ENCODE measurements at places on chromosomes 2 and 18. TPM values are rescaled to one million over a fixed set of nuclear protein-coding genes. Genes with fewer than 3 reads are reported as not detected.

The TACR1 gene
- 2.0 TPM for total RNA-seq

The RAB6C gene
- total RNA-seq = 0.46 TPM

The GPR55 gene
- not detected for total RNA-seq

The IER3IP1 gene
- total RNA-seq = 7.1 TPM

The TIGD1 gene
- total RNA-seq = 3.5 TPM

The TMEM200C gene
- total RNA-seq = under 0.01 TPM

- no peak overlapping the region for H3K27ac ChIP-seq
- no peak for ATAC-seq
- no peaks in the 10 kb centered on the region for H3K27me3 ChIP-seq
These were observed 11.6 kb upstream of the TAF1B start for GRCh38 chr2:9831670-9832069.

DNA sequence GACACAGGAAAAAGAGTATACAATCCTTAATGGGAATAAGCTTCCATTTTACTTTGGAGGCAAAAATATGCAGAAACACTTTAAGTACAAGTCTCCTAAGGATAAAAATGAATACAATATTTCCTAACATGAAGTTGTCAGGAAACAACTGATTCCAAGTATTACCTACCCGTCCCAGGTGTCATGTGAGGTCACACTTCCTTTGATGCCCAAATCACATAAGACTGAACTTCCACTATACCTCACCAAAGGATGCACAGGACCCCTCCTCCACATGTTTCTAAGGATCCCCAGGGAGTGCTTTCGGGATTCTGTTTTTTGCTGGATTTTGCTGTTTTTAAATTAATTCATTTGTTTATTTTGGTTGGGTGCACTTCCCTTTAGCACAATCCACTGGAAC is 438.5 kb upstream of the TCF4 start:
- H3K36me3 ChIP-seq = no peaks in the 10 kb centered on the region
- H3K4me3 ChIP-seq = no peak overlapping the region
- no peaks in the 10 kb centered on the region for H3K4me1 ChIP-seq
- H3K27me3 ChIP-seq = no peaks in the 10 kb centered on the region

GRCh38 chr18:35267161-35267651 is 22.8 kb downstream of the ZSCAN30 start:
- H3K36me3 ChIP-seq = no peaks in the 10 kb centered on the region
- H3K27ac ChIP-seq = peak overlapping the region; percentile 85
- H3K27me3 ChIP-seq = no peaks in the 10 kb centered on the region
- peak overlapping the region; percentile 58 for H3K4me3 ChIP-seq
- H3K4me1 ChIP-seq = no peaks in the 10 kb centered on the region
- peak; percentile 96 for ATAC-seq

- no peak overlapping the region for H3K27ac ChIP-seq
- H3K27me3 ChIP-seq = peaks cover 12% of the 10 kb centered on the region
- peaks cover 20% of the 10 kb centered on the region for H3K4me1 ChIP-seq
- H3K36me3 ChIP-seq = no peaks in the 10 kb centered on the region
These were observed 17.7 kb upstream of the ACOXL start for GRCh38 chr2:110714452-110715224.

DNA sequence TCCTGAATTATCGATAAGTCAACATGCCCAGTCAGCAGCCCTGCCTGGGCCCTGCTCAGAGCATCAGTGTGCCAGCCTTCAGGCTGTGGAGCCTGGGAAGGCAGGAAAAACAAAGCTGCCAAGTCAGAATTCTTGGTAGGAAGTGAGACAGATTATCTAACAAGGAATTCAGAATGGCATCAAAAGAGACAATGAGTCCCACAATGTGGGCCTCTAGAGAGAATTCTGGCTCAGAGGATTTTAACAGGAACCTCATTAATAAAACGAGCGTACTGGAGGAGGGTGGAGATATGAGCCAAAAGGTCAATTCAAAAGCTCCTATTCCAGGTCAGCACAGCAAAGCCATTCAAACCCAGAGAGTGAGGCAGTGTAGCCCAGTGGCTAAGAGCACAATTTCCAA is 327.6 kb upstream of the MMADHC start:
- H3K4me3 ChIP-seq = no peak overlapping the region
- no peak overlapping the region for H3K27ac ChIP-seq
- no peaks in the 10 kb centered on the region for H3K4me1 ChIP-seq
- no peak for ATAC-seq
- no peaks in the 10 kb centered on the region for H3K27me3 ChIP-seq

- no peak for ATAC-seq
- H3K27me3 ChIP-seq = no peaks in the 10 kb centered on the region
- H3K4me3 ChIP-seq = peak overlapping the region; percentile 92
- peaks cover 61% of the 10 kb centered on the region for H3K4me1 ChIP-seq
- H3K36me3 ChIP-seq = no peaks in the 10 kb centered on the region
- peak overlapping the region; percentile 98 for H3K27ac ChIP-seq
These were observed 1.5 kb downstream of the SOWAHC start for GRCh38 chr2:109615637-109616144.

DNA sequence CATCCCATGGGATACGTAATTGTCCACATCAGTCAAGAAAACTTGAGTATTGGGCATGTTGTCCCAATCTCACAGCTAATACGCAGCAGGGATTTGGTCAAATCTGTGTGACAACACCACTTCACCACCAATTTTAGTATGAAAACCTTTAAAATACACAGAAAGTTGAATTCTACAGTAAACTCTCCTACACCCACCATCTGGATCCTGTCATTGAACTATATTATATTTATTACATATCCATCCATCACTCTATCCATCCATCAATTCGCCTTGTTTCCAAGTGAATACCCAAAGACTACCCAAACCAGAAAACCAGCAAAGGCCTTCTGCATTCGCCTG is 846 bp upstream of the FKBP7 start:
- peak overlapping the region; percentile 88 for H3K4me3 ChIP-seq
- peaks cover 12% of the 10 kb centered on the region for H3K4me1 ChIP-seq
- peak overlapping the region; percentile 98 for H3K27ac ChIP-seq
- no peaks in the 10 kb centered on the region for H3K27me3 ChIP-seq

DNA sequence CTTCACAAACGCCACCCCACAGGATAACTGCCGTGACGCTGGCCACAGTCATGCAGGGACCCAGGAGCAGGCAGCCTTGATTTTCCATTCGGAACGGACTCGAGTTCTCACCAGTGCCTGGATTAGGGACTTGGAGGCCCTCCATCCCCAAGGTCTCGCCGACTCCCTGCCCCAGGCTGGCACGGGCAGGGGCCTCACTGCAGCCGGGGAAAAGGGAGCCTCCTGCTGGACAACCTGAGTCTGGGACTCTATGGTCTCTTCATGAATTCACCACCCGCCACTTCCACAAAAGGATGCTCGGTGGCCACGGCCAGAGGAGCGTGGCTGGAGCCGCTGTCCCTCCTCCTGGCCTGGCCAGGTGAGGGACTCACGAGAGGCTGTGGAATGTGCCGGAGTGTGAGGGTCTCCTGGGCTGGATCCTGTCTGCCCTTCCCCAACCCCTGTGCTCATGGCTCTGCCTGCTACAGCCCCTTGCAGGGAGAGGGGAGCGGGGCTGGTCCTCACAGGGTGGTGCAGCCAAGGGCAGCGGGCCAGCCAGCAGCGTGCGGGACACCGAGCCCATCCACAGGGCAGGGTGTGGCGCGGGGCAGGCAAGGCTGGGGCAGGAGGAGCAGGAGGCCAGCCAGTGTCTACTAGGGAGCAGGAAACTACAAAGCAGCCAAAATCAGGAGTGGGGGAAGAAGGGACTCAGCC is 42.3 kb downstream of the AQP12A start:
- H3K27me3 ChIP-seq = peaks cover 44% of the 10 kb centered on the region
- no peaks in the 10 kb centered on the region for H3K4me1 ChIP-seq
- H3K36me3 ChIP-seq = no peaks in the 10 kb centered on the region
- H3K4me3 ChIP-seq = no peak overlapping the region
- H3K27ac ChIP-seq = no peak overlapping the region

DNA sequence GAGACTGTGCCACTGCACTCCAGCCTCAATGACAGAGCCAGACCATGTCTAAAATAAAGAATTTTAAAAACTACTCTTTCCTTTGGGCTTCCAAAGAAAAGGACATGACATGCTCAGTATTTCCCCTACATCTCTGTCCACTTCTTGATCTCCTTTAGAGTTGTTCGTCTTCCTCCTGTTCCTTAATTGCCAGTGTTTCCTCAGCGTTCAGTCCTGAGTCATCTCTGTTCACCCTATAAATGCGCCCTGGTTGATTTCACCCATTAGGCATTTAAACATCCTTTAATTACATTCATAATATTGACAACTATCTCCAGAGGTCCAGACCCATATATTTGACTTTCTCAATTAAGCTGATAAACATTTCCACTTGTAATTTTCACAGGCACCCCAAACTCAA is 64.0 kb downstream of the AAK1 start:
- H3K27ac ChIP-seq = no peak overlapping the region
- no peaks in the 10 kb centered on the region for H3K27me3 ChIP-seq
- H3K4me3 ChIP-seq = no peak overlapping the region
- H3K4me1 ChIP-seq = no peaks in the 10 kb centered on the region
- no peak for ATAC-seq

DNA sequence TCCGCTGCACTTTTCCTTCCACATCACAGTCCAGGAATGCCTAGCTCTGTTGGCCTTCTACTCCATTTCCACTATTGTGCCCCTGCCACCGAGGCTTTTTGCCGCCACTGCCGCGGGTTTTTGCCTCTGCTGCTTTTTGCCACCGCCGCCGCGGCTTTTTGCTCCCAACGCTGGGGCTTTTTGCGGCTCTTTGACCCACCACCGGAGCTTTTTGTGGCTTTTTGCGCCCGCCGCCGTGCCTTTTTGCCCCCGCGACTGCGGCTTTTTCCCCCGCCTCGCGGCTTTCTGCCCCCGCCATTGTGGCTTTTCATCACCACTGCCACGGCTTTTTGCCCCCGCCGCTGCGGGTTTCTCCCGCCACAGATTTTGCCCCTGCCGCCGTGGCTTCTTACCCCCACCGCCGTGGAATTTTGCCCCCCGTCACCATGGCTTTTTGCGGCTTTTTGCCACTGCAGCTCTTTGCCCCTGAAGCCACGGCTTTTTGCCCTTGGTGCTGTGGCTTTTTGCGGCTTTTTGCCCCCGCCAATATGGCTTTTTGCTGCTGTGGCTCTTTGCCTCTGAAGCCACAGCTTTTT is 2798.7 kb upstream of the TEKT4 start:
- no peaks in the 10 kb centered on the region for H3K4me1 ChIP-seq
- no peak overlapping the region for H3K27ac ChIP-seq
- no peak overlapping the region for H3K4me3 ChIP-seq
- no peaks in the 10 kb centered on the region for H3K36me3 ChIP-seq
- ATAC-seq = no peak

GRCh38 chr2:108315444-108315934 is 26.8 kb downstream of the SULT1C2 start:
- H3K27me3 ChIP-seq = no peaks in the 10 kb centered on the region
- no peaks in the 10 kb centered on the region for H3K4me1 ChIP-seq
- no peak for ATAC-seq
- no peaks in the 10 kb centered on the region for H3K36me3 ChIP-seq
- H3K27ac ChIP-seq = no peak overlapping the region
- H3K4me3 ChIP-seq = no peak overlapping the region

DNA sequence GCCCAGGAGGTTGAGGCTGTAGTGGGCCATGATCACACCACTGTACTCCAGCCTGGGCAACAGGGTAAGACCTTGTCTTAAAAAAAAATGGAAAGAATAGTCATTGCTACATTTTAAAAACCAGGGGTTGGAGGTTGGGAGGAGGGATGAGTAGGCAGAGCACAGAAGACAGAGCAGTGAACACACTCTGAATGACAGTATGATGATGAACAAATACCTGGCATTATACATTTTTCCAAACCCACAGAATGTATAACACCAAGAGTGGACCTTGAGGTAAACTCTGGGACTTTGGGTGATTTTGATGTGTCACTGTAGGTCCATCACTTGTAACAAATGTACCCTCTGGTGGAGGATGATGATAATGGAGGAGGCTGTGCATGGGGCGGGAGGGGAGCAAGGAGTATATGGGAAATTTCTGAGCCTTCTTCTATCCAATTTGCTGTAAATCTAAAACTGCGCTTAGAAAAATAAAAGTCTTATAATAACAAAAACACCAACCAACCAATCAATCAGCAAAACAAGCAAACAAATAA is 111.4 kb upstream of the PGAP1 start:
- H3K4me1 ChIP-seq = no peaks in the 10 kb centered on the region
- H3K27me3 ChIP-seq = no peaks in the 10 kb centered on the region
- H3K27ac ChIP-seq = no peak overlapping the region
- no peak overlapping the region for H3K4me3 ChIP-seq
- no peaks in the 10 kb centered on the region for H3K36me3 ChIP-seq

DNA sequence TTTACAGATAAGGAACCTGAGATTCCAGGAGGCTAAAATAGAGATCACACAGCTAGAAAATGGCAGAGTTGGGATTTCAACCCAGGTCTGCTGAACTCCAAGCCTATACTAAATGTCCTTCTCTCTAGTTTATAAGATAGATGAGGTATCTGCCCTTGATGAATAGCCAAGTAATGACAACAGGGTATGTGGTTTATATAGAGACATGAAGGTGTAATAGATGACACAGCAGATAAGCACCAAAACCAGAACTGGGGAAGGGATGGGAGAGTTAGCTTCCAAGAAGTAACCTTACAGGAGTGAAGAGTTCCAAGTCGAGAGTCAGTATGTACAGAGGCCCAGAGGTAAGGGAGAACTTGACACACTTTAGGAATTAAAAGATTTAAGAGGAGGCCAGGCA is 104.7 kb upstream of the UBXN4 start:
- no peak overlapping the region for H3K4me3 ChIP-seq
- H3K36me3 ChIP-seq = no peaks in the 10 kb centered on the region
- H3K27ac ChIP-seq = no peak overlapping the region
- no peaks in the 10 kb centered on the region for H3K27me3 ChIP-seq

GRCh38 chr2:241389697-241390096 is 33.6 kb downstream of the FARP2 start:
- no peaks in the 10 kb centered on the region for H3K4me1 ChIP-seq
- ATAC-seq = no peak
- H3K27me3 ChIP-seq = no peaks in the 10 kb centered on the region
- no peak overlapping the region for H3K4me3 ChIP-seq
- no peaks in the 10 kb centered on the region for H3K36me3 ChIP-seq
- no peak overlapping the region for H3K27ac ChIP-seq

GRCh38 chr2:191316246-191316994 is 71.2 kb downstream of the MYO1B start:
- no peak overlapping the region for H3K4me3 ChIP-seq
- H3K27ac ChIP-seq = no peak overlapping the region
- no peaks in the 10 kb centered on the region for H3K27me3 ChIP-seq
- ATAC-seq = no peak
- no peaks in the 10 kb centered on the region for H3K4me1 ChIP-seq
- no peaks in the 10 kb centered on the region for H3K36me3 ChIP-seq

DNA sequence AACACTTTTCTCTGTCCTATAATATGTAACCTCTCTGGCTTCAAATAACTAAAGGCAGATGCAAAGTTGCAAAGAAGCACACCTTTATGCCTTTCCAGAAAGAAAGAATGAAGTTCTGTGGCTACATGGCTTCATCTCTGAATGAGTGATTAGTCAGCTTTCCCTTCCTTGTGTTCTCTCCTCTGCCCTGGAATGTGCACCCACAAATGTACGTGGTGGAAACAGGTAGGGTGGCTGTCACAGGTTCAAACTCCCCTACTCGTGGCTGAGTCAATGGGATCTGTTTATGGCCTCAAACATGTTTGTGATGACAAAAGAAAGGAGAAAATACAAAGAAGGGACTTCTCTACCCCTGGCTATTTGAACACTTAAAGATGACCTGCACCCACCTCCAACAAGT is 55.5 kb upstream of the ACVR2A start:
- no peaks in the 10 kb centered on the region for H3K4me1 ChIP-seq
- no peak overlapping the region for H3K27ac ChIP-seq
- H3K4me3 ChIP-seq = no peak overlapping the region

GRCh38 chr2:61328707-61329251 is 142.1 kb downstream of the USP34 start:
- H3K4me3 ChIP-seq = no peak overlapping the region
- no peak overlapping the region for H3K27ac ChIP-seq
- H3K36me3 ChIP-seq = no peaks in the 10 kb centered on the region
- no peaks in the 10 kb centered on the region for H3K27me3 ChIP-seq
- H3K4me1 ChIP-seq = no peaks in the 10 kb centered on the region
